Retina (tissue), 1 donor: ENCODE measurements at places on chromosomes 5 and 9.
A peak's percentile ranks its signal among the peaks of the same experiment; 100 is the strongest.

GRCh38 chr5:15010936-15011335 lies 139.4 kb upstream of the ANKH start:
- DNase-seq = no peak

- DNase-seq = no peak
Measured at GRCh38 chr5:63854076-63854475, 108.2 kb downstream of the HTR1A start.

DNA sequence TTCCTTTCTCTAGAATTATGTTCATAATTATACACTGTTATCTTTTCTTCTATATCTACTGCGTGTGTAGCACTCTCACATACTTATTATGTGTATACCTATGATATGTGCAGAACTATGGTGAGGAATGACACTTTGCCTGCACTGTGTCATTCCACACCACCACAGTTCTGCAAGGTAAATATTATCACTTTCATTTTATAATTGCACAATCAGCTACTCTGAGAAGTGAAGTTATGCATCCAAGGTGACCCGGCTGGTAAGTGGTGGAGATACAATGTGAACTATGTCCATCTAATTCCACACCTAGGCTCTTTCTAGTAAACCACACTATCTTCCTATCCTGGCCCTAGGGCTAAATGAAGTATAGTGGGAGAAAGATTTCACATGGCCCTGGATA lies 170.1 kb upstream of the ATP10B start:
- no peak for DNase-seq

- DNase-seq = no peak
Measured at GRCh38 chr5:112573441-112573840, 154.4 kb upstream of the EPB41L4A start.

- no peak for DNase-seq
Measured at GRCh38 chr5:95304711-95305110, 19.8 kb upstream of the MCTP1 start.

DNA sequence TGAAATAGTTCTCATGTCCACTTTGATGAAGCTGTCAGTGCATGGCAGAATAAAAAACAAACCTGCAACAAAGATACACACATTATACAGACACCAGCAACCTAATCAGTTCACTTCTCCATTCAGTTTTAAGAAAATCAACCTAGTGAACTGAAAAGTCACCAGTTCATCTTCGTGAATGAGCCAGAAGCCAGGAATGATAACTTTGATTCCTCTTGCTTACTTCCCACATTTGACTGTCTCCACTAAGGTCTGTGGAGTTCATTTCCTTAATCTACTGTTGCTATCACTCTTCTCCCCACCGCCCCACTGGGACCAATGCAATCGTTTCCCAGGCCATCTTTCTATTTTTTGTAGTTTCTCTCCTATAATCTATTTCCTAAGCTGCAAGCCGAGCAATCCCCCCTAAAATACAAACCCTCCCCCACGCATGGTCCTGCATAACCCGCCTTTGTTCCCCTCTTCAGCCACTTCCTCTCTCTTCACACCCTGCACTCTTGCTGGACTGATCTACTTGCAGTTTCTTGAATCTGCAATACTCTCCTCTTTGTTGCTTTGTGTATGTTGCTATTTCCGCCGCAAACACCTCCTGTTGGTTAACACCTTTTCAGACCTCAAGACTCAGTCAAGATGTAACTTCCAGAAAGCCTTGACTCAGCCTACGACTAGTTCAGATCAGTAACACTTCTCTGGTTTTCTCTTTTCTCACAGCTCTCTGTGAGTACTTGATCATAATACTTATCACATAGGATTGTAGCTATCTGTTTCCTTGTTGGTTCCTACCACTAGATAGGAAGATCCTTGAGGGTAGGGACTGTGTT lies 16.6 kb downstream of the STOM start:
- DNase-seq = no peak

DNA sequence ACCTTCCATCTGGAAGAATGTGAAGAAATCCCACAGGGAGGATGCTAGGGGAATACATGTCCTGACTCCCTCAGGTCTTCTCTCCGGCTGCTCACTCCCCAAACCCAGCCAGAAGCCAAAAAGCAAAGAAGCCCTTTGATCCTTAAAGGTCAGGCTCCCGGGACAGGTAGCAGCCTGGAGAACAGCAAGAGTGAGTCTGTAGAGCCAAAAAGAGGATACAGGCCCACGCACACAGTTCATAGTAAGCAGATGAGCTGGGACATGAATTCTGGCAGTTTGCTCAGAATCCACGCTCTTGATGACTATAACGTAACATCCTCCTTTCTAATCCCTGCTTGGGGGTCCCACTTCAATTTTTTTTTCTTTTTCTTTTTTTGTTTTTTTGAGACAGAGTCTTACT lies 72.0 kb upstream of the SLC44A1 start:
- no peak for DNase-seq

DNA sequence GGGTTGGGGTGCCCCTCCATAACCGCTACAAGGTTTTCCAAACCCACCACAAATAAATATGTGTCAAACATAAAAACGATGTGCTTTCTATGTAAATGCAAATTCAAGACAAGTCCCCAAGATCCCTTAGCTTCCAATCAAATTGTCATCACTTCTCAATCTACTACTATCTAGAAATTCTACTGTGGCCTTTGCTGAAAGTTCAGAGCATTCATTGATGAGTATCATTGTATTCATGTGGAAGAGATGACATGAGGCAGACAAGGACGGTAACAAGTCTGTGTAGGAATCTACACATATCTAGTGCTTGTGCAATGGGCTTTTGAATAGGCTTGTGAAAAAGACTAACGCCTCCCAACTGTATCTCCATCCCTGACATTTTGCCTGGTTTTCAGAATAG lies 524.6 kb downstream of the PDE4D start:
- DNase-seq = no peak

DNA sequence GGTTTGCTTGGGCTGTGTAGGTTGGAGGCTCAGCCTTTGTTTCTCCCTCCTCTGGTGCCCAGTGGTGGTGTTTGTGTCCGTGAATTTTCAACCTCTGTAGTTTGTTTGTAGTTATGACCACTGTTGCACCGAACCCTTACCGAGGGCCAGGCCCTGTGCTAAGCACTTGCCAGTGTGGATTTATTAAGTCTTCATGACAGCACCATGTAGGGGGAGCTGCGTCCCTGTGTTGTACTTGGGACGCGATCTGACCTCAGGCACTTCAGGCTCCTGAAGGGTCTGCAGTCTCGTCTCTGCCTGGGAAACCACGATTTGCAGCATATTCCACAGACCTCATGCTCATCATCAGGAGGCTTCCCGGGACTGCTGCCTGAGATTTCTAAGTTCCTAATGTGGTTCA lies 12.8 kb downstream of the TENT4A start:
- DNase-seq = no peak

GRCh38 chr9:135533113-135533512 lies 11.9 kb downstream of the LCN1 start:
- no peak for DNase-seq

GRCh38 chr9:123795336-123795735 lies 134.6 kb downstream of the DENND1A start:
- DNase-seq = no peak

DNA sequence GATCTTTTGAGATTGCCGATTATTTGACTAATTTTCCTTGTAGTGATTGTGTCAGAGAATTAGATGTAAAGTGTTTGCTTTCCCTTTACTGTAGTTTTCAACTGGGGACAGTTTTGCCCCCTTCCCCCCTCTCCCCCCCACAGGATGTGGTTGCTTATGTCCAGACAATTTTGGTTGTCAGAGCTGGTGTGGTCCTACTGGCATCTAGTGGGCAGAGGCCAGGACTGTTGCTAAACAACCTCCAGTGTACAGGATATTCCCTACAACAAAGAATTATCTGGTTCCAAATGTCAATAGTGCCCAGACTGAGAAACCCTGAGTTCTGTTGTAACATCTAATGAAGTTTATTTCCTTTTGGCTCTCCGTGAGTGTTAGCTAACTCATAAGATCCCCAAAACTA lies 20.0 kb downstream of the TMEFF1 start:
- no peak for DNase-seq

DNA sequence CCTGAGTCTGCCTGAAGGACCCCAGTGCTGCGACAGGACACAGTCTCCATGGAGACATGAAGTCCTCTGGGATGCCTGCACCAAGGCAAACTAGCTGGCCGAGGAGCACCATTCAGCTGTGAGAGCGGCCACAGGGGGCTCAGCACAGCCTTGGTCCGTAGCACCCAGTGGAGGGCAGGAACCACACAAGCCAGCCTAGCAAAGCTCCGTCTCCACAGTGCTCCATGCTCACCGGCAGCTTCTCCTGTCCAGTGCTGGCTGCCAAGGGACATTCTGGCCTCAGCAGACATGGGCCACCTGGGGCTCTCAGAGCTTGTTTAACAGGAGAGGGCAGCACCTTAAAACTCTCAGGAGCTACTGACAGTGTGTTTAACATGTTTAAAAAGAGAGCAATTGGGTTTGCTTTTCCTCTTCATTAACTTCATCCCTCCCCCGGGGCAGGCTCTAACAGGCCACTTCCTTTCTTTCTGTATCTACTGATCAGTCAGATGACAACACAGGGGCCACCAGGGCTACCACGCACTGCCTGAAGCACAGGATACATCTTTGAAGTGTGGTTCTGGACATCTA lies 57.0 kb downstream of the SECISBP2 start:
- peak; percentile 36 for DNase-seq

DNA sequence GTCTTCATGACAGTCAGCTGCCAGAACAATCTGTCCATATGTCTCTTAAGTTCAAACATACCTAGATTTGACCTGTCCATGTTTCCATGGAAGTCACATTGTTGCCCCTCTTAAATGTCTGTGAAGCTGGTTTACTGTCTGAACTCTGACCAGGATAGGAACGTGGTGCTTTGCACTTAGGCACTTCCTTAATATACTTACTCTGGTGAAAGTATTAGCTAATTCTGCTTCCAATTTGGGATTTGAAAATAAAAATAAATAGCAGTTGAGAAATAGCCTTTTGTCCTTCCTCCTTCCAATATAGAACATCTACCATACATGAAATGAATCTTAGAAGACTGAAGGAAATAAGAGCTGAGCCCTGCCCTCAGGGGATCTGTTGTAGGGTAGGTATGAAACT lies 524.5 kb upstream of the CLINT1 start:
- DNase-seq = no peak

GRCh38 chr9:81776390-81776789 lies 87.0 kb upstream of the TLE1 start:
- DNase-seq = no peak

DNA sequence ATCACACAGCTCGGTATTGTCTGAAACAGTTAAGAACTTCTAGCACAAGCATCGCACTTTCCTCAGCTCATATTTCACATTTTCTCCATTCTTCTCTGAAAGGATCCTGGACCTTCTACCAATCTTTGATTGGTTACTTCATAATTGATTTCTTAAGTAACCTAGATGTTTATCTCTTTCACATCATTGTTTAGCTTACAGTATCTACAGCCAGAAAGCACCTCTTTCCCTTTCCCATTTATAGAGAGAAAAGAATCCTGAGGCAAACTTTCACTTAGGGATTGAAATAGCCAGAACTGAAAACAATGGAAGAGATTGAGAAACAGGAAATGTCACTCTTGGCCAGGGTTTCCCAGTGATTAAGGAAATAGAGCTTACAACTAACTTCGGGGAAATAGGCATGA lies 2.5 kb downstream of the IL33 start:
- DNase-seq = no peak

DNA sequence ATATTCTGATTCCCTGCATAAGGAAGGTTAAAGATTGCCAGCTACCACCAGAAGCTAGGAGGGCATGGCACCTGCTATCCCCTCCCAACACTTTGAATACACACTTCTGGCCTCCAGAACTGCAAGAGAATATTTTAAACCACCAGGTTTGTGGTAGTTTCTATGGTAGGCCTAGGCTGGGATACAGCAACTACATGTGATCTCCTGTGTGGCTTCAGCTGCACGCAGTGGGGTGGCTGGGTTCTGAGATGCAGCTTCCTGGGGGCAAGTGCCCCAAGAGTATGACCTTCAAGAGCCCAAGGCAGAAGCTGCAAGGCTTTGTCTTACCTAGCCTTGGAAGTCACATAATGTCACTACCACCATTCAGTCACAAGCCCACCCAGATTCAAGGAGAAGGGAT lies 39.6 kb downstream of the GCNT4 start:
- DNase-seq = no peak

DNA sequence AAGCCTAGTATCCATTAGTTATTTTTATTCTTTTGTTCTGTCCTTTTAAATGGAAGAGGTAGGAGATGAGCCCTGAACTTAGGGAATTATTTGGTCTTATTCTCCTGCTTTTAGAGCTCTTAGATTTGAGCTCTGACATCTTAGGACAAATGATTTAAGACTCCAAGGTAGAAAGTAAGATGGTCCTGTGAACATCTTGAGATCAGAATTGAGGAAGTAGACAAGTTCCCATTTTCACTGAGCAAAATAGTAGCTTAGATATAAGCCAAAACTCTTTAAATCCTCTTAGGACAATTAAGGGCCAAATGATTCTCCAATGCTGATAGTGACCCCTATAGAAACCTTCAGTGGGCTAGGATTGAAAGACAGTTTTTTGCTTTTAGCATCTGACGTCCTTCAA lies 53.0 kb upstream of the RUSC2 start:
- no peak for DNase-seq

DNA sequence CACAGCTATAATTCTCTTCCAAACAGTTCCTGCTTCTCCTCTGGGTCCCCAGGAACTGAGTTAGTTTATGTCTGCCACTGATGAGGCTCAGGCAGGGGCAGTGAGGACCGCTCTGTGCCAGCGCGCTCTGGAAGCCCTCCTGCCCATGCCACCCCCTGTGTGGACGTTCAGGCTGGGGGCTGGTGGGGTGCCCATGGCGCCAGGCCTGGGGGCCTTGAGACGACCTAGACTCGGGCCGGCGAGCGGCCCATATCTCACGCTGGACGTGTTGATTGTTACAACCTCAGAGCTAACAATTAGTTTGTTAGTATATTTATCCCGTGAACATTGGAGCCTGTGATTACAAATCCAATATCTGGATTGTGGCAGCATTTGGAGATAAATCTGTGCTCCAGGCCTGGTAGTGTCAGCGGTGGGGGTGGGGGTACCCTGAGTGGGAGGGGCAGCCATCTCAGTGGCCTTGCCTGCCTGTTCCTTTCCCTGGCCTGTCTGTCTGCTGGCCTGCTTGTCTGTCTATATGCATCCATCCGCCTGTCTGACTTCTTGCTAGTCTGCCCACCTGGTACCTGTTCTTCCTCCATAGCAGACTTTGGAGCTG lies 256.5 kb upstream of the MVB12B start:
- no peak for DNase-seq
